ENCODE measurements at places on chromosomes 3 and 15. TPM values are rescaled to one million over a fixed set of nuclear protein-coding genes. Genes with fewer than 3 reads are reported as not detected.
A peak's percentile ranks its signal among the peaks of the same experiment; 100 is the strongest.

- no peak for DNase-seq
These were observed 21.2 kb downstream of the UBE2Q2 start for GRCh38 chr15:75864213-75865059.

- DNase-seq: no peak
These were observed 18.1 kb downstream of the CSRNP1 start for GRCh38 chr3:39135170-39135805.

GRCh38 chr3:192038726-192039125 lies 577.8 kb downstream of the PYDC2 start:
- peak; percentile 75 for DNase-seq

GOLGA8G gene
- total RNA-seq: not detected

DNA sequence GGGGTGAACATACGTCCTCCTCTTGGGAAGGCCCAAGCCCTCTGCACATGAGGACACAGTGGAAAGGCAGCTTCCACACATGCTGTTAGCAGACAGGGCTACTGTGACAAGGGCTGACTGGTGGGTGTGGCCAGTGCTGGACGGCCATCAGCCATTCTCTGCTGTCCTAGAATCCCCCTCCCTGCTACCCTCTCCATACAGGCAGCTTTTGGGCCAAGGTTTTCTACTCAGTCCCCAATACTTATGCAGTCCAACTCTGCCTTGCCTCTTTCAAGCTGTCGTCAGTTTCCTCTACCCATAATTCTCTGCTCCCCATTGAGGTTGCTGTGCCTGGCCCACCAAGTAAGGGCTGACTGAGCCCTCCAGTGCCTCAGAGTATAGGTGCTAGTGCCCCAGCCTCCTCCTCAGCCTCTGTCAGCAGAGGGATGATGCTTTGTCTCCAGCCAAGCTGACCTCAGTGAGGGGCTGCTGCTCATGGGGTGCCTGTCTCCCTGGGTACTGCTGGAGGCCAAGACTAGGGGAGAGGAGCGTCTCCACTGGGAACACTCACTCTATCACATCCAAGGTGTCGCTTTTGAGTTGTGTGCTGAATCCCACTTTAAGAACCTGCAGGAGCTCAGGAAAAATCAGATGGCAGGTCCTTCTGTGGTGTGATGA lies 2.8 kb downstream of the LOXL1 start:
- DNase-seq: no peak

SLC6A1 gene
- not detected for total RNA-seq

ACTC1 gene
- total RNA-seq: not detected

TRPM1 gene
- total RNA-seq: not detected

DNA sequence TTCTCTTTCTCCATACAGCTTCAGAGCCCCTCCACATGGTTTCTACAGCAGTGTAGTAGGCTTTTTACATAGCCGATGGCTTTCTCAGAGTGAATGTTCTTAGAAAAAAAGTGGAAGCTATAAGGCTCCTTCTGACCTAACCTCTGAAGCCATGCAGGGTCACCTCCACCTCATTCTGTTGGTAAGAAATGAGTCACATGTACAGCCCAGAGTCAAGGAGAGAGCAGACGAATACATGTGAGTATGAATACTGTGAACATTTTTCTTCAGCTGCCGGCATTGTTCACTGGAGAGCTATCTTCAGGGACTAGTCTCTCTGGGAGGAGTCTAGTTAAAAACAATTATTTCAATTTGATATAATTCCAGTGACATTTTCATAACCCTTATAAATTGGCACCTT lies 68.2 kb upstream of the THRB start:
- peak; percentile 27 for DNase-seq

DNA sequence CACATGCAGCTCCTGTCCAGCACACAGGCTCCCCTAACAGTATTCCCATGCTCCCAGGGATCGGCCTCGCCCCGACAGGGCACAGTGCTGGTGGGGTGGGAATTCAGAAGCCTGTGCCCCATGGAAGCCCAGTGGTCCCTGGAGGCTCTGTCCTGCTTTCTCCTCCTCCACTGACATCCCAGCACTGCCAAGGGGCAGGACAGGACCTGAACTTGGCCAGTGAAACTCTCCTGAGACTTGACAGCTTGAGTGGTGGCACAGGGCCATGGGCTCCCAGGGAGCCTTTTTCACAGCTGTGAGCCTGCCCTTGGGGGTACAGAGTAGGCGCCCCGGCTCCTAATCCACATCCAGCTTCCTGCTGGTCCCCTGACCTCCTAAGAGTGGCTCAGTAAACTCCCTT lies 38.4 kb downstream of the IQSEC1 start:
- no peak for DNase-seq

DNA sequence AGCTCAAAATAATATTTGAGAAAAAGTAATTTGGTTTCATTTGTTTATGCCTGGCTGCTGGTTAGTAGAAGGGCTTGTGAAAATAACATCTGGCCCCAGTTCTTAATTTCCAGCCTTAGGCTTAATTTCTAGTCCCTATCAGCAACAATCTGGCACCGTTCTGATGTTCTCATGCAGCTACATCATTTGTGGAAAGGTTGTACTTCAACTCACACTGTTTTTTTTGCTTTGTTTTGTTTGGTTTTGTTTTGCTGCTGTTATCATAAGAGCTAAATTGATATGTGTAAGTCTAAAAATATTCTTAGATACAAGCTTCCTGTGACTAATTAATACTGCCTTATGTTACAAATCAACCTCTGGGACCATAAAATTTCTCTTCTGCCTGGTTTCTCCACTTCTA lies 8.9 kb downstream of the CPA3 start:
- no peak for DNase-seq

DNA sequence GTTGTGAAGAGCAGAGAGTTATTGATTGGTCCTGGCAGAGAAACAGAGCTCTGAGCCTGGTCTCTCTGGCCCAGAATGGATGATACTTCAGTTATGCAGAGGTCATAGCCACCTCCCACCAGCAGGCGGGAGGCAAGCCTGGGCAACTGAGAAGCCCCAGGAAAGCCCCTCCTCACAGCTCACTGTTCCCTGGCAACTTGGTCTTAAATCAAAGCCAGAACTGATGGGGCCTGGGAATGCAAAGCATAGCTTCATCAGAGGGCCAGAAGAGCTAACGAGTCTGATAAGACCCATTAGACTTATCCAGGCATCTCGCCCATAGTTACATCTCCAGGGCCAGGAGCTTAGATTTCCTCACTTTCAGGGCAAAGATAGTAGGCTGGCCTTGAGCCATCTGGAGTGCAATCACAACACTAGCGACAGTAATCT lies 5.5 kb upstream of the COLQ start:
- DNase-seq: no peak

GRCh38 chr3:102020735-102021134 lies 171.4 kb downstream of the NFKBIZ start:
- DNase-seq: no peak

DNA sequence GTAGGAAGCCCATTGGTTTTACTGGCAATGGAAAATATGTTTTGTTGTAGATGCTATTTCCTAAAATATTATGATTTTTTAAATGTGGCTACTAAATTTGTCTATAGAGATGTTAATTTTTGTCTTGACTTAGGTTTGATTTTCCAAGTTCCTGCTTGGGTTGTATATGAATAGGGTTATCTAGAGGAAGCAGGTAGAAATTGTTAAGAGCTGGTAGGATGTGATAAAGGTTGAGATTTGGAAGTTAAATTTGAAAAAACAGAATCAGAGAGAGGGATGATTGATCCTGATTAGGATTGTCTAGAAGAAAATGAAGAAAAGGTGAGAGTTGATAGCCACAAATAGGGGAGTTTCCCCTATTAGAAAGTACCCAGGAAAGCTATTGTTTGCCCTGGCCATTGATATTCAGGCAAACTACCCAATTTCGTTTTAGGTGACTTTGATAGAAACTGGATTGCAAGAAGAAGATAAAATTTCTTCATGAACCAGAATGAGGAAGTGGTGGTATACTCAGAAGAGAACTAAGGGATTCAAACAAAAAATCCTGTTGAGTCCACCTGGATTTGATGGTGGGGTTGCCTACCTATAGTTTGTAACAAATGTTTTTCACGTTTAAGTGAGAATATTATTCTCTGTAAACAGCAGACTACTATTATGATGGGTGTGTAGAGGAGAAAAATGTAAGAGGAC lies 91.2 kb upstream of the PHLDB2 start:
- DNase-seq: no peak

DNA sequence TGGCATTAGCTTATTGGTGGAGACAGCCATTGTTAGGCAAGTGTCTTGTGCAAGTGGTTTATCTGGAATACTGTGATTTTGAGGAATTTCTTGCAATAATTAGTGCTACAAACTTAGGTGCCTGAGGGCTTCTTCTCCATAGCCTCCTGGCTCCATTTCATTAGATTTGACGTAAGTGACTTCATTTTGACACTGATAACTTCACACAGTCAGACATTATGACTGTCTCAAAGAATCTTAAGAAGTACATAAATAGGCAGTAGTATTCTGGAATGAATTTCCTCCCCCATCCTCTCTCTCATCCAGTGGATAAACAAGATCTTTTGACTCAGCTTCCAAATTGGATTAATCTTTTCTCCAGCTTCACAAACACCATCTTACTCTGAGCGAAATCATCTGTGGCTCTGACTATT lies 19.0 kb downstream of the ARL14 start:
- no peak for DNase-seq

RBP2 gene
- not detected for total RNA-seq

ACKR4 gene
- 0.17 TPM for total RNA-seq

ABHD10 gene
- total RNA-seq: 14.8 TPM

GRCh38 chr3:23046536-23046935 lies 156.6 kb upstream of the UBE2E2 start:
- no peak for DNase-seq

DNA sequence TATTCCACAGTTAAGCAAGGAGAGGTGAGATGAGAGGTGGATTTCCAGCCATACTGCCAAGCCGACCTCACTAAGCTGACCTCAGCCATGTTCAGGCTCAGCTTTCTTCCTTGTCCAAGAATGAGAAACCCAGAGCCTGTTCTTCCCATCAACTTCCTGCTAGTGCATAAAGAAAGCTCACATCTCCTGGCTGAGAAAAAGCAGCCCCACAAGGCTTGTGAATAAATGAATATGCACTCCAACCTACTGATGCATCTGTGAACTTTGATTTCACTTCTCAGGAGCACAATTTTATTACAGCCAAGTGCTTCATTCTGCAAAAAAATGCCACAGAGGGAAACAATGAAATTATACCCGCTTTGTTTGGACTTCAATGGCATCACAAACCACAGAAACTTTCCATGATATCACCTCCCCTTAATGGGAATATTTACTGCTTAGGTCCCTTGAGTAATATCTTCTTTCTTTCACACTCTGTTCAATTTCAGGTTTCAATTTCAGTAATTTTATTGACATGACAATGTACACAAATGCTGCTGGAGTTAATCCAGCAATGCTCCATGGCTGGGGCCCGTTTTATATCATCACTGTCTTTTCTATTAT lies 437.0 kb upstream of the PPP2R3A start:
- DNase-seq: no peak

DNA sequence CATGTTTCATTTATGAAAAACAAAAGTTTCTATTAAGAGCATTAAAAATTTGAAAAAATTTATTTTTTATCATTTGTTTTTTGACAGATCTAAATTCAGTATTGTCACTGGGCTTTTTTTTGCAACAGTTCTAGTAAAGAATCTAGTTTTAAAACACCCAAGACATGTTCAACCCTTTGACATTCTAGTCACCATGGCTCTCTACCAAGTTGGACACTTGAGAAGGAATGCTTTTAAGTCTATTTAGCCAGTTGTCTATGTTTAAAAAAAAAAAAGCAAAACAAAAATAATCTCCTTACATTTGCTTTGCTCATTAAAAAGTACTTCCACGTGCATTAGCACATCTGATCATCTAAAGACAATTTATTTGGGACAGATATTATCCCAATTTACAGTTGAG lies 417.5 kb downstream of the RSL24D1 start:
- no peak for DNase-seq

- DNase-seq: no peak
These were observed 114.9 kb downstream of the PLD1 start for GRCh38 chr3:171695426-171695825.

NEK10 gene
- total RNA-seq: 5.1 TPM

DNA sequence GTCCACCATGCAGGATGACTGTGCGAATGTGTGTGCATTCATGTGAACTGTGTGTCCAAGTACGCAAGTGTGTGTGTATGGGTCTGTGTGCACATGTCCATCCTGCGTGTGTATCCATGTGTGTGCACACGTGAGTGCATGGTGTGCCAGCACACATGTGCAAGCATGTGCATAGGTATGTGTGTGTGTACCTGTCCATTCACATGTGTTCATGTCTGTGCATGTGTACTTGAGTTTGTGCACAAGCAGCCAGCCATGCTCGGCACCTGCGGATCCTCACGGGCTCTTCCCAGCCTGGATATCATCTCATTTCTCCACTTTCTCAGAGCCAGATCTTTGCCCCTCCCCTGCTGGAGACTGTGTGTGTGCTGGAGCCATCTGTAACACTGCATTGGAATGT lies 18.7 kb upstream of the PLXNA1 start:
- no peak for DNase-seq

DNA sequence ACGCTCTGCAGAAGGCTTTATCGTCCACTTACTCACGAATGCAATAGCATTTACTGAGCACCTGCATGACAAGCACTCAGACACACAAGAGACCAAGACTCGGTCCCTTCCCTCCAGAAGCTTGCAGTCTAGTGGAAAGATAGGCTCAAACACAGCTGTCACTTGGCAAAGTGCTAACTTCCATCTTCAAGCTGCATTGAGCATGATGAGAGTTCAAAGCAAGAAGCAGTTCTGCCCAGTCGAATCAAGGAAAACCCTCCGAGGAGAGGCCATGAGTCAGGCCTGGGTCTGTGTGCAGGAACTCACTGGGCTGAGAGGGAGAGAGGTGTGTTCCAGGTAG lies 51.5 kb downstream of the C3orf20 start:
- DNase-seq: no peak

GRCh38 chr15:73812806-73813465 lies 59.8 kb upstream of the INSYN1 start:
- DNase-seq: no peak

- no peak for DNase-seq
These were observed 19.5 kb downstream of the TRAK1 start for GRCh38 chr3:42110631-42111030.

GRCh38 chr3:171900446-171900845 lies 57.3 kb downstream of the TMEM212 start:
- DNase-seq: no peak

DNA sequence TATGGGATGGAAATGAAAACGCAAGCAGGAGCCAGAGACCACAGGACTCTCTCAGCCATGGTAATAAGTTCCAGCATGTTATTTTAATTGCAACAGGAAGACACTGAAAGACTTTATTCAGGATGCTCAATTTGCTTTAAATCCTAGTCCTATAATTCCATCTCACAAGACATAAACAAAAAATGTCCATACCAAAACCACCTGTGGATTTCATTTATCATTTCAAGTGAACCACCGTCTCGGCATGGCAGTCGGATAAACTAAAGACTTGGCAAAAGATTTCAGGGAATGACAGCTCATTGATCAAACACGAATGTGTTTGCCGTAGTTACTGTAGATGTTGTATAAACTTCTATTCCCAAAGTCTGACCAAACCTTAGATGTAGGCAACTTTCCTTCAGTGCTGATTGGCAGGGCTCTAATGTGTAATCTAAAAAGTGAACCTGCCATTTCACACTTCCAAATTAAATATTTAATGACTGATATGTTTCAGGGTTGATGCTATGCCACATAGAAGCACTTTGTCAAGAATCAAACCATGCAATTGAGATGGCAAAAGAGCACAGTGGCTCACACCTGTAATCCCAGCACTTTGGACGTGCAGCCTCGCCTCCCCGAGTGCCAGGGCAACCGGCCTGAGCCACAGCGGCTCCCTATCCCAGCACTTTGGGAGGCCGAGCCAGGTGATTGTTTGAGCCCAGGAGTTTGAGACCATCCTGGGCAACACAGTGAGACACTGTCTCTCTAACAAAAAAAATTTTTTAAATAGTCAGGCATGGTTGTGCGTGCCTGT lies 331.7 kb downstream of the MAGI1 start:
- no peak for DNase-seq

Measured in mammary epithelial cell (primary cell).